GM10248 (cell line): ENCODE measurements at places on chromosomes 12 and 14.
A peak's percentile ranks its signal among the peaks of the same experiment; 100 is the strongest.

DNA sequence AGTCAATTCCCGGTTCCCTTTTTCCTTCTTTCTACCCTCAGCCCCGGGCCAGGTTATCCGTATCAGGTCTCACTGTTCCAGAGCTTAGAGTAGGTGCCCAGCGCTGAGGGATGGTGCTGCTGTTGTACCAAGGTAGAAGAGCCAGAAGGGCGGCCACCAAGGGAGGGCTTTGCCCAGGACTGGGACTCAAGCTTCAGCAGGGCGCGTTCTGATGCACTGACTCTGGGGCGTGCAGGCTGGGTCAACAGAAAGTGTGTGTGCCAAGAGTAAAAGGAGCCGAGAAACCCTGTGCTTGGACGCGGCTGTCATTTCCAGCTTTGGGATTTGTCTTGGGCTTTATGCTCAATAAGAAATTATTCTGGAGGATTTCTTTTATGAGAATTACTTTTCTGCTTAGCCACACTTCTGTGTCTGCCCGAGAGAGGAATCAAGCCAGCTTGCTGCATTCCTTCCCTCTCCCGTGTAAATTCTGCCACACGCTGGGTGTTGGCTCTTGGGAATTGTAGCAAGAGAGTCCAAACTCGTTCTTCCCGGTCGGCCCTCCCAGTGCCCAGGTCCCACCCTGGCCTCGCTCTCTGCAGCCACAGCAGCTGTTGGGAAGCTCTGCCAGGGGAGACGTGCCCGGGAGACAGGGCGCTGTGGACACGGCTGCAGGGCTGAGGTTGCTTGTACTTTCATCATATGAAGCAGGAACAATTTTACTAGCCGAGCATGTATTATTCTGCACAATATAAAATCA lies 98.0 kb downstream of the FBXL14 start:
- no peak for DNase-seq

GRCh38 chr12:111448846-111449790 lies 43.4 kb downstream of the SH2B3 start:
- DNase-seq = no peak

- DNase-seq = peak; percentile 75
Observed at GRCh38 chr14:106586098-106586704, 1059.8 kb downstream of the TMEM121 start.

GRCh38 chr14:20477211-20477876 lies 8.1 kb downstream of the PNP start:
- DNase-seq = no peak

GRCh38 chr14:28651148-28651547 lies 115.4 kb upstream of the FOXG1 start:
- no peak for DNase-seq

- DNase-seq = no peak
Observed at GRCh38 chr12:76199808-76200207, 115.3 kb upstream of the NAP1L1 start.

- no peak for DNase-seq
Observed at GRCh38 chr12:116094475-116094874, 183.0 kb downstream of the MED13L start.

DNA sequence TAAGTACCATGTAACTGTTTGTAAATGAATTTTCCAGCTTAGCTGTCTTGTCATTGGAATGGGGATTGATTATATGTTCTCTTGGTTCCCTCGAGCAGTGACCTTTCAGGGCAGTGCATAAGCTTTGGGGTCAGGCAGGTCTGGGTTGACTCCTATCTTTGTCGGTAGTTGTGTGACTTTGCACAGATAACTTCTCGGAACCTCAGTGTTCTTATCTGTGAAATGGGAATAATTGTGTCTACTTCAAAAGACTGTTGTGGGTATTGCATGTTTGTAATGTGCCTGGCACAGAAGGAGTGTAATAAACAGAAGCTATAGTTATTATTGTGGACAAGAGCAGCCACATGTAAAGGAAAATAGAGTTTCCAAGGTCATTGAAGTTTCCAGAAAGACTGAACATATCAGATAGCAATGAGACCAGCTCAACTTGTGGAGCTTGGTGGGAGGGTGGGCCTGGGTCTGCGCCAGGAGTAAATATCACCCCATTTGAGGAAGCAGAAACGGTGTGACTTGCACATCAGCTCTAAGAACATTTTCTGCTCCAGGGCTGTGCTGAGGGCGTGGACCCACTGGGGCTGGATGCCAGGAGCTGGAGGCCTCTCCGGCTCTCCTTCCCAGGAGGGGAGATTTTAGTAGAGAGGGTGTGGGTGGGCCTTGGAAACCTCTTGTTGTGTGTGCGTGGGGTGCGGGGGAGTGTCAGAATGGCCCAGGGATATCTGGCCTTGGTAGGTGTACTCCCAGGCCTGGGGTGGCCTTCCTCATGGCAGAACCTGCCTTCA lies 19.7 kb downstream of the FOS start:
- no peak for DNase-seq

- DNase-seq = peak; percentile 82
Observed at GRCh38 chr14:77027538-77028383, 747 bp downstream of the IRF2BPL start.

DNA sequence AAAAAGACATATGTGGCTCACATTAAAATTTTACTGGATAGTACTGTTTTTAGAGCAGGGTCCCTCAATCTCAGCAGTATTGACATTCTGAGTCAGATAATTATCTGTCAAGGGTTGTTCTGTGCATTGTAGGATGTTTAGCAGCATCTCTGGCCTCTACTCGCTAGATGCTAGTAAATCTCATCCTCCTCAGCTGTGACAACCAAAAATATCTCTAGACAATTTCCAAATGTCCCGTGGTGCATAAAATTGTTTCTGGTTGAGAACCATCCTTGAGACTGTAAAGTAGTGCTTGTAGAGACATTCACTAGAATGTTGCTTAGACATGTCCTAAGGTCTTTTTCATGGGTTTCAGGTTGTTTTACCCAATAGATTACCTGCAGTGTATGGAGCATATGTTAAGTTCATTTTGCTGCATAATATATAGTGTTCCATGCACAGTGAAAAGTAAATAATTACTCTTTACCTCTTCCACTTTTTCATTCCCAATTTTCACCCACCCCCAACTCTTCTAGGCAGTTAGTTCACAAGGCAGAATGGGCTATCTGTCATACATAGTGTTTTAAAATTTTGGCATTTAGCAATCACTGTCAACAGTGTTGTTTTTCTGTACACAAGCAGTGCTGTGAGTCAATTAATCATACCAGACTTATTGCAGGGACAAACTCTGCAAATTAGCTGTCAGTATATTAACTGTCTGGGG lies 200.2 kb upstream of the SLC38A2 start:
- DNase-seq = no peak

- no peak for DNase-seq
Observed at GRCh38 chr12:109173443-109174240, 57.3 kb downstream of the ACACB start.

DNA sequence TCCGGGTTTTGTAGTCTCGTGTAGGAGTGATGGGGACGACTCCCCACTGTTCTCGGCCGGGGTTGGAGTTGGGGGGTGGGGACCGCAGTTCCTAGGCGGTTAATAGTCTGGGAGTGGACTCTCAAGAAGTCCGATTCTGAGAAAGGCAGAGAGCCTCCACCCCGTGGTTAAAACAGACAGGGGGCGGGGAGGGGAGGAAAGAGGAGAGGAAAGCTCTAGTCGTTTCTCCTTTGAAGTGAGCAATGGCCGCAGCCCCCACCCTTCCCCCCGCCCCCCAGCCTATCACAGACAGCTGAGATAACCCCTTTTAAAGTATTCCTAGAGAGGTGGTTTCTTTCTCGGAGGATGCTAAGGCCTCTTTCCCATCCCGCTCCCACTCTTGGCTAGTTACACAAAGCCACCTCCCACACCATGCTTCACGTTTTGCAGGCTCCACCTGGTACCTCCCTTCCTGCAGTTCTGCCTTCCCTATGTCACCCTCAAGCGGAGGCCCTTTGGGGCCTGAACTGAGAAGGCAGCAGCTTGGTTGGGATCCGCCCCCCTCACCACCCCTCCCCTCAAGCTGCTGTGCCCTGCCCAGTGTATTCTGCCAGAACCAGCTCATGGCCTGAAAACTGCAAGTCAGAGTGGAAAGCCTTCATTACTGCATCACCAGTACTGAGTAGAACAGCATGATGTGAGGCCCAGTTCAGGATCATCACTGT lies 853 bp downstream of the USP5 start:
- DNase-seq = no peak

GRCh38 chr14:29536886-29537511 lies 390.6 kb downstream of the PRKD1 start:
- no peak for DNase-seq

DNA sequence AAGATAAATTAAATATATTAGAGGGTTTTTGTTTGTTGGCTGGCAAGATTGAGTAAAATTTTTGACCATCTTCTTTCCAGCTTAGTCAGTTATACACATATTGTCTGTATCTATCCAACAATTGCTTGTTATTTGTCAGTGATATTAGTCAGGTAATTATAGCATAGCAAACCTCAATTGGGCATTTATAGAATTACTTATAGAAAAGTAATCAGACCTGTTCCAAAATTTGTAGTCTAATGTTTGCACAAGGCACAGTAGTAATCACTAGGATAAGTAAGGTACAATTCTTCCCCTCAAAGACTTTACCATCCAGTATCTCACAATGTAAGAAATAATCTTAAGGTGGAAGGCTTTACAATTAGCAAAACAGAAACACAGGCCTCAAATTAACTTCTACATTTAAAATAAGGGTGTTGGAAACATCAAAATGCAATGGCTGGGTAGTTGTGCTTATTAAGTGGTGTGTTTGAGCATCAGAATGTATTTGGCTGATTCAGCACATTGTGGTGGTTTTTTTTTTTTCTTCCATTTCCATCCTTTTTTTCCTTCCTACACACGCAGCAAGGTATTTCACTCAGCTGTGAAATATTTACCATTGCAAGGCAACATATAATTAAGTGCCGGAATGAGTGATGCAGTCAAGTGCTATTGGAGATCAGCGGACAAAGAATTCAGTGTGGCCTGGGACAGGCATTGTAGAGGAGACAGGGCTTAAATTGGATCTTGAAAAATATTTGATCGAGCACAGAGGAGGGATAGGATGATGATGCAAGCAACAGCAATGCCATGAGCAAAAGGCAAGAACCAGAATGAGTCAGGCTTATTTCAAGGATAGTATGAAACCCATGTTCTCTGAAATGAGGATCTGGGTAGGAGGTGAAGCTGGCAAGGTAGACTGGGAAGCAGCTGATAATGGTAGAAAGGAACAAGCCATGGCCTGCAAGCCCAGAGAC lies 178.2 kb downstream of the AKAP6 start:
- DNase-seq = no peak

DNA sequence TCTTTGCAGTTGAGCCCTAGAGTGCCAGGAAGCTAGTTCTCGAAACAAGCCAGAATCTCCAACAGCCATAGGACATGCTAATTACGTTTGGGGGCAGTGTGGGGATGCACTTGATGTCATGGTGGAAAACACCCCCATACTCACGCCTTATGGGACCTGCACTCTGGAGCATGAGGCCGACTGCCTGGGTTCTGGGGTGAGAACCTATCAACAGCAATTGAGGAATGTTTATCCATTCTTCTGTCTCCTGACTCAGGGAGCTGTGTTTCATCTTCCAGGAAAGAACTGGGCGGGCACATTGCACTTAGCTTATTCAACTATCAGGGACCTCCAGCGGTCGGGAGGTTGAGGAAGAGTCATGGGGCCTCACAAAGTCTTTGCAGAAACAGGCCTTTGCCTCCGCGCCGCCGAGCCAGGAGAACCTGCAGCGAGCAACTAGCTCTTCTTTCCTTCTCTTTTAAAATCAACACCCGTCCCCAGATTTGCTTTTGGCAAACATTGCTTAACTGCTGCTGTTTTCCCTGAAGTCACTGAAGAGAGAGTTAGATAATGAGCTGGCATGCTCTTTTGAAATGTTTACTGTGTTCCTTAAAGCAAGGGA lies 226.1 kb upstream of the DIO3 start:
- DNase-seq = no peak

GRCh38 chr14:88297306-88297705 lies 25.8 kb downstream of the KCNK10 start:
- no peak for DNase-seq

DNA sequence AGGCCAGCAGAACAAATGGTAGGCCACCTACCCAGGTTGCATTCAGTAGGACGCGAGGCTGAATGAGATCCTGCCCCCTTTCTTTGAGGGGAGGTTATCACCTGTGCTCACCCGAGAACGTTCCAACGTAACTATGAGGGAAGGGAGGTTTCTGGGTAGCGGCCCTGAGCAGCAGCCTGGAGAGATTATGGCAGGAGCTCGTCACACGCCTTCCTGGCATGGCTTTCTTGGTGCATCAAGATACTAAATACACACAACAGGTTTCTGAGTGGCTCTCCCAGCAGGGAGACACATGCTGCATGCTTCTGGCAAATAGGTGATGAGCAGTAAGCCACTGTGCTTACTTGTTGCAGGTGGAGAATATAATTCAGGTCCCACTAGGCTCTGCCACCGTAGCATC lies 147.7 kb downstream of the CALM1 start:
- DNase-seq = no peak

- no peak for DNase-seq
Observed at GRCh38 chr12:42892702-42893551, 303.4 kb upstream of the PRICKLE1 start.

DNA sequence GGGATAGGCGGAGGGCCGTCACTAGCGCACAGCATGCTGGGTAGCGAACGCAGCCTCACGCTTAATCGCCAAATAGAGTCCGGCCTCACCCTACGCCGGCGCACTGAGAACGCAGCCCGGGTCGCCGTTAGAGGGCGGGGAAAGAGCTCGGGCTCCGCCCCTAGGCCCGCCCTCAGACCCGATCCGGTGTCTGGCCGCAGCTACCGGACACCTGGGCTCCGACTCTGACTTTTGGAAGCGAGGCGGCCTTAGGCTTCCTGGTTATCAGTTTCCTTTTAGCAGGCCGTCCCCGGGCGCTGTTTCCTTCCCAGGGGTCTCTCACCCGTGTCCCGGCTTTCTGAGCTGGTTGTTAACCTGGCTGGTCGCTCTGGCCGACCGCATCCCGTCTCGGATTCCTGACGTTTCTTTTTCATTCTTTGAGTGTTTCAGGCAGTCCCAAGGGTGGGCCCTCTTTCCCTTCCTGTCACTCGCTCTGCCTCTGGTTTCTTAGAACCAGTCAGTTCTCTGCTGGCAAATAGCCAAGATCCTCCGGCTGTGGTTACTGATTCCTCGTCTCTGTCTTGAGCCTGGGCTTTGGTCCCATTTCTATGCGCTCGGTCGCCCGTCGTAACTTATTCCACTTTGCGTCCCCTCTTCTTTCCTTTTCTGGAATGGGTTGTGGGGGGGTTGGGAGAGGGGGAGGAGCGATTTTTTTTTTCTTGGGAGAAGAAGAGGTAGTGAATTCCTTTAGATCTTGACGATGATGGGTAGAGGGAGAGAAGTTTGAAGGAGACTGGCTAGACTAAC lies 464 bp upstream of the STRN3 start:
- DNase-seq = peak; percentile 95

- DNase-seq = no peak
Observed at GRCh38 chr12:124410354-124411175, 115.7 kb downstream of the RFLNA start.

- no peak for DNase-seq
Observed at GRCh38 chr12:66678338-66679275, at the start of gene GRIP1. TSS of gene GRIP1 (minus strand) at chr12:66679076. CDS start at chr12:66678904, 172 bp downstream.

- no peak for DNase-seq
Observed at GRCh38 chr14:94907626-94908261, 137.8 kb upstream of the GSC start.

DNA sequence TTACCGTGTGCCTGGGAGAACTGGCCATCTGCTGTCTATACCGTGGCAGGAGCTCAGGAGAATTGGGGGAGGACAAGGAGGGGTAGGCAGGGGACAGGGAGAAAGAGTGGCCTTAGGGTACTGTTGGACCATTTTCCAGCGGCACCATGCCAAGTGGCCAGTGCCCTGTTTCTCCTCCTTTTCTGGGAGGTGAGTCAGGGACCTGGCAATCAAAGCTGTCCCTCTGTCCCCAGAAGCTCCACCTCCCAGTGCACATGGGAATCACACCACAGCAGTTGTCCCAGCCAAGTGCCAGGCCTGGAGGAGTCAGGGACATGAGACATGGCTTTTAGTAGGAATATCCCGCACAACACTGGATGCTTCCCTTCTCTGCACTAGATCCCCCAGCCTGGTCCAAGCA lies 118.0 kb downstream of the GCH1 start:
- no peak for DNase-seq
